ENCODE measurements at places on chromosomes 2 and 18.

DNA sequence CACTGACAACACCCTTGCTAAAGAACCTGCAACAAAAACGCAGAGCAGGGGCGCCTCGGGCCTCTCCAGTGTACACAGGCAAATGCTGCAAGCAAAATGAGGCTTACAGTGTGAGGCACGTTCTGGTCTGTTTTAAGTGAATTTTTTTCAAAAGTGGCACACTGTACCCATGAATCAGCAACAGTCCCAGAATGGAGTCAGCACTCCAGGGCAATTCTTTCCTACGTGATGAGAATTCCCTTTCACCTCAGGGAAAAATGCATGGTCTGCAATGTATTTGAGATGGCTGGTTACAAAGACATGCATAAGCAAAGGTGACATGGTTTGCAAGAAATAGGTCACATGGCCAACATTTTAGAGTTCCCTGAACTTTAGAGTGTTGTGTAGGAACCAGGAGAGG, 94.4 kb downstream of the UXS1 start:
- no peak for DNase-seq

- DNase-seq = no peak
Measured at GRCh38 chr2:117977696-117978095, 36.2 kb downstream of the CCDC93 start.

DNA sequence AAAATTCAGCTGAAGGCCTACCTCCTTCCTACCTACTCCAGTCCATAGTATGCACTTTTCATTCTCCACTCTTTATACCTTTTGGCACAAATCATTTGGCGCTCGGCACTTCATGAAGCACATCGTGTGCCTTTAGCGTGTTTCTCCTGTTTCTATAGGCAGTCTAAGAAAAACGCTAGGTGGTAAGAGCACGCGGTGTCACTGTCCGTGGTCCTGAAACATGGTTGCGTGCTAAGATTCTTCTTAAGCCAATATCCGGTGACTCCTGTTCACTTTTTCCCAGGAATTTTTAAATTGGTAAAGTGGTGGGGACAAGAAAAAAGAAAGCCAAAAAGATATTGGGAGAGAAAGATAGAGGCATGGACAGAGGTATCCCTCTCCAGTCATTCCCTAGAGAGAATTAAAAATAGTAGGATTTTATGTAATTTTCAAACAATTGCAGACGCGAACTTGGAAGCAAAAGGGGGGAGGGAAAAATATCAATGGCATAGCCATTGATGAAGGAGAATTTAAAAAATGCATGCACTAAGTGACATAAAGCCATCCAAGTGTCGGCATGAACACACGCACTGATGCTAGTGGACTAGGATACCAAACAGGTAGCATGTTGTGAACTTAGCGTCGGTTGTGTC, 1.4 kb upstream of the CTNNA2 start:
- no peak for DNase-seq

GRCh38 chr18:27540111-27540510, 355.0 kb upstream of the CHST9 start:
- DNase-seq = no peak

- no peak for DNase-seq
Measured at GRCh38 chr2:240292035-240292574, 143.4 kb upstream of the GPC1 start.

DNA sequence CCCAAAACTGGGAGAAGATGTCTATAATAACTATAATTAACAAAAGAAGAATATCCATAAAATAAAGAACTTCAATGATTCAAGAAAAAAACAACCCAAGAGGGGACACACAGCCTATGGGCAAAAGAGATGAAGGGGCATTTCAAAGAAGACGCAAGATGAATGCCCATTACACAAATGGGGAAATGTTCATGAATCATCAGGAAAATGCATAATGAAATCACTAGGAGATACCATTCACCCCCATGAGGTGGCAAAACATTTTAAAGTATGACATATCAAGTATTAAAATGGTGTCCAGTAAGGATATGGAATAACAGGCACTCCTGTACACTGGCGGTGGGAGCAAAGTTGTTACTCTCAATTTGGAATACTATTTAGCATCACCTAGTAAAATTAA, 183.3 kb downstream of the TXNL1 start:
- no peak for DNase-seq

DNA sequence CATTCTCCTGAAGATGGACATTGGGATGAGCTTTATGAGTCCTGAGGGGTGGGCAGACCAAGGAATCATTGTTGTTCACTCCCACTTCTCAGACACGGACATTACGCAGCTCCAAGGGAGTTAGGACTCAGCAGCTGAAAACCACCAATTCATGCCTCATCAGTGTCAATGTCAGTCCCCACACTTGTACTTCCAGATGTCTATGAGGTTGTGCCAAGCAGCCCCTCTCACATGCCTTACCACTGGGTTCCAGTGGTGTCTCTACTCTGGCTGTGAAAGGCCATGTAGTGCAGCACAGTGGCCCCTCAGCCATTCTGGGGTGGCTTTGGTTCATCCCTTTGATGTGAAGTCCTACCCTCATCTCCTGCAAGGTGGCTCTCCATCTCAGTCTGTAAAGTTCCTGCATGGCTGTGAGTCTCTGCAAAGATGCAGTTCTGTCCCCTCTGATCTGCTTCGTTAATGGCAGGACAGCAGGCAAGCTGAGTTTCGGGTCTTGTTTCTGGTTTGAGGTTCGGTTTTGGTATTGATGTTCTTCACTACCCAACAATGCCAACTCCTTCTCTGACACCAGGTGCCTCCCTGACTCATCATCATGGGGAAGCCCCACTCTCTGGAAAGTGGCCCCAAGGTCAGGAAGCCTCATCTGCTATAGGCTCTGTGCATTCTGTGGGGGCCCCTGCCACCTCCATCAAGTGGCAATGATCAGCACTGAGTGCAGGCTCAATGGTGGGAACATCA, 14.0 kb upstream of the COL6A3 start:
- no peak for DNase-seq

DNA sequence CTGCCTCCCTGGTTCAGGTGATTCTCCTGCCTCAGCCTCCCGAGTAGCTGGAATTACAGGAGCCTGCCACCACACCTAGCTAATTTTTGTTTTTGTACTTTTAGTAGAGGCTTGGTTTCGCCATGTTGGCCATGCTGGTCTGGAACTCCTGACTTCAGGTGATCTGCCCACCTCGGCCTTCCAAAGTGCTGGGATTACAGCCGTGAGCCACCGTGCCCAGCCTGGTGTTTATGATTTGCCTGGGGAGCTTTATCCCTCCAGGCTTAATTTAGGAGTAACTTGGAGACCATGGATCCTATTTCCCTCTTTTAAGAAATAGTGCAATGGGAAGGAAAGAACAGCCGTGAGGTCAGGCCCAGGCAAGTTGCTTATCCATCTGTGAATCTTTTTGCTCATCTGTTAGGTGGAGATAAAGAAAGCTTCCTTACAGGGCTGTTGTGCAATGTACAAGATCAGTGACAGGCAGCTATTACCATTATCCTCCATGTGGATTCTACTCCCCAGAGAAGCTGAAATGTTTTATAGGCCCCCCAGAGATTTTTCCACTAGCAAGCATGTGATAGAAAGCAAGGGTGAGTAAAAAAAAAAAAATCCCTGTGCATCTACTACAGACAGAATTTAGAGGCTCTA, 104.9 kb upstream of the MGAT5 start:
- DNase-seq = no peak

DNA sequence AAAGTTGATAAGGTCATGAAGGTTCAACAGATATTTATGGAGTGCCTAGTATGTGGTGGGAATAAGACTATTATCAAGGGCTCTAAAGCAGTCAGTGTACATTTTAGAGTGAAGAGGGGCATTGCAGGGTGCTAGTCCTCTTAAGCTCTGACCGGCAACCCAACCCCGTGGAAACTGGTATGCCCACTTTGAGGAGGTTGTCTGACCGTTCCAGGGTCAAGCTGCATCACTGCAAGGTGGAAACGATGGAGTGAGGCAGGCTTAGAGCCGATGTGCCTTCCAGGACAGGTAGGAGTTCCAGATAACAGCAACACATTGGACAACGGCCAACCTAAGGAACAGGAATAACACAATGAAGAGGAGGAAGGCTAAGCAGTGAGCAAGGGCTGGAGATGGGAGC, 1.4 kb upstream of the UCN start:
- no peak for DNase-seq

All from GM10248 (cell line).